Neuronal stem cell (in vitro differentiated cells): ENCODE measurements at places on chromosomes 3 and 15.

GRCh38 chr15:52524223-52525136 is 4.2 kb downstream of the MYO5A start:
- no peak for DNase-seq

DNA sequence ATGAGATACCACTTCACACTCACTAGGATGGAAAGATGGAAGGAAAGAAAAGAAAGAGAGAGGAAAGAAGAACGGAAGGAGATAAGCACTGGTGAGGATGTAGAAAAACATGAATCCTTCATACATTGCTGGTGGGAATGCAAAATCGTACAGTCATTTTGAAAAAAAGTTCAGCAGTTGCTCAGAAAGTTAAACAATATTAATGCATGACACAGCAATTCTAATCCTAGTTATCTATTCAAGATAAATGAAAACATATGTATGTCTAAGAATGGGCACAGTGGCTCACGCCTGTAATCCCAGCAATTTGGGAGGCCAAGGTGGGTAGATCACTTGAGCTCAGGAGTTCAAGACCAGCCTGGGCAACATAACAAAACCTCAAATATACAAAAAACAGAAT is 59.1 kb downstream of the SENP7 start:
- no peak for DNase-seq

DNA sequence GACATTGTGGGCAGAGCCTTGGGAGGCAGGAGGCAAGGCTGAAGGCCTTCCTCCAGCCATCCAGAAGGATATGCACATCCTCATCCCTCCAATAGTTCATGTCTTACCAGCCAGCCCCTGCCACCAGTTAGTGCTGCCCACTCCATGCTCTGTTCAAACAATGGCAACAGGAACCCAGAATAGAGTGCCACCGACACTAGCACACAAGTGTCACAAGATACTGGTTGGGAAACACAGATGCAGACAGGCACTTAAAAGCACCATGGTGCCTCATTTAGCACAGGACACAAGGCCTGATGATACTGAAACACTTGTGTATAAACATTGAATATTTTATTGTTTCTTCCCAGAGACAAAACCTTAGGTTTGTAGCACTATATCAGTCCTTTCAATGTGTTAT is 56.5 kb upstream of the MYO5C start:
- DNase-seq, result no peak

DNA sequence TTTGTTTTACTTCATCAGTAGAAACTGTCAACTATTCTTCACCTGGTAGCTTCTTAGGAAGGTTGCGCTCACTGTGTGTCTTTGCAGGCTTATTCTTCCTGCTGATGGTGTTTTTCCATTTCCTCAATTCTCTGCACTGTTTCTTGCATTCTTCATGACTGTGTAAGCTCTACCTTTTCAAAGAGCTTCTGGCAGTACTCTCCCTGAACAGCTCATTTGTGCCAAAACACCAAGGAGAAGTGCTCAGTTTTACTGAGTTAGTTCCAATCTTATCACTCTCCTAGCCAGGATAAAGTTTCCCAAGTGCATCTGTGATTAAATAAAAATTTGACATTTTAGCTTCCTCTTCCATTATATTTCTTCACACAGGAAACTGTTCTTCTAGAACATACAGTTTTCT is 339.8 kb downstream of the EPHA3 start:
- DNase-seq, result no peak

DNA sequence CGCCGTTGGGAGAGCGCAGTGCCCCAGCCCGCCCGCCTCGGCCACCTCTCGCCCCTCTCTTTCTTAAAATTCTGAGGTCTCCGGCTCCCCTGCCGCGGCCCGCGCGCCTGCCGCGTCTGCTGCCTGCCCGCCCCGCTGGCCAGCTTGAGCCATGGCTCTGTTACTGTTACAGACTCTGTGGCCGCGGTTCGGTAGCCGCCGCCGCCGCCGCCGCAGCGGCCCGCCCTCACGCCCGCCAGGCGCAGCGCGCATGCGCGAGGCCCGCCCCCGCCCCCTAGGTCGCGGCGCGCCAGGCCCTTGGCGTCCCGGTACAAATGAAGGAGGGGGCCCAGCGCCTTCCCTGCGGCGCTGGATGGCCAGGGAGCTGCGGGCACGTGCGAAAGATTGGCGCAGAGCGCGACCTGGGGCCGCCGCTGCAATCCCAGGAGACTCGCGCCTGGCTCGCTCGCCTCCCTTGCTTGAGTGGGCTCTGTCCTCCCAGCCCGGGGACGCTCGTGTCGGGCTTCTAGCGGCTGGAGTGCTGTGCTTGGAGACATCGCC is at the start of gene ONECUT1:
Gene ONECUT1, minus strand, starts transcription at position 168 of the 540 bp plus-strand sequence. CDS start 452 bp downstream, outside the sequence.
- peak; percentile 79 for DNase-seq

DNA sequence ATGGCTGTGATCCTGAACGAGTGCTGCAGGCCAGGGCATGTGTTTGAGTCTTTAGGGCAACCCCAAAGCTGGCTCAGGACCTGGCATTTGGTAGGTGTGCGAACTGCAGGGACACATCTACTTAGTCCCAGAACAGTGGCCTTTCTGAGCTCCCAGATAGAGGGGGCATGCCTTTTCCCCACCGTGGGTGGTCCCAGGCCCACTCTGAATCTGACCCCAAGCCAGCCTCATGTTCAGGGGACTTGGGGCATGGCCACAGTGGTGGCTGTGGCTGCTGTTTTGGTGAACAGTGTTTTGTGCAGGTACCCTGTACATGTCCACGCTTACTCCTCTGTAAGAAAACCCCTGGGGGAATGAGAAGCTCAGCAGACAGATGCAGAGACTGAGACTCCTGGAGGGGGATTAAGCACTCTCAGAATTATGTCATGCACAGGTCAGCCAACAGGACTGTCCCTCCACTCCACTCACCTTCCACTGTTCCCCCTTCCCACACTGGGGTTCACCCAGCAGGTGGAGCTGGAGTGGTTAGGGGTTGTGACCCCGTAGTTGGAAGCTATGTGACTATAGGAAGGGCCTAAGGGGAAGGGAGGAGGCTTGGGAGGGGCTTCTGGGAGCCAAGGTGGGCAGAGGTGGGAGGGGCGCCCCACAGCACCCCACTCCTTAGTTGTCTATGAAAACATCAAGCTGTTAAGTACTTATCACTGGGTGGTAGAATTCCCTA is 16.4 kb downstream of the ESYT3 start:
- no peak for DNase-seq

DNA sequence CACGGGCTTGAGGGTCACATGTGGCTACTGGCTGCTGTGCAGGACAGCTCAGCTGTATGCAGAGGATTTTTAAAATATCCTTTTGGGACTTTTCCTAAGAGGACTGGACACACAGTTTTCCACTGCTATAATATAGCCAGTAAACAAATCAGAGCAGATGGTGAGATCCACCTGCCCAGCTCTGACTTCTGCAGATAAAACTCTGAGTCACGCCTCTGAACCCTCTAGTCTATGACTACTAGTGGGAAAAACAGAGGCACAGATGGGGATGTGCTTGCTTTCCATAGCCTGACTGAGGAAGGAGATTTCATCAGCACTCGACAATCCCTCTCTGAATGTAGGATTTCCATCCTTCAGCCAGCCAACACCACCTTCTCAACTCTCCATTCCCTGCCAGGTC is 45.1 kb downstream of the COLQ start:
- DNase-seq, result no peak

GRCh38 chr15:36278219-36278618 is 301.2 kb upstream of the CDIN1 start:
- no peak for DNase-seq

DNA sequence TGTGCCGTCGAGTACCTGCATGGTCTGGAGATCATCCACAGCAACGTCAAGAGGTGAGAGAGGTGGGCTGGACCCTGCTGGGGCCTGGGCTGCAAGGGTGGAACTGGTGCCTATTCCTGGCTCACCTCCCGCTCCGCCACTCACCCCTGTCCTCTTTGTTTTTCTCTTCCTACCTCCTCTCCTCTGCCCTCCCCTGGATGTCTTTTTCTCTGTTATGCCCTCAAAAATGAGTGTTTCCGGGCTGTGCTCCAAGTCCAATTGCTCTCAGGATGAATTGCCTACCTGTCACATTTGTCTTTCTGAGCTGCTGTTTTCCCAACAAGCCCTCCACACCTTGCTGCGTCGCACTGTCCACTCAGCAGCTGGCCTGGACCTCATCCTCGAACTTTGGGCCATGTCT is 28.5 kb upstream of the TATDN2 start:
- DNase-seq, result no peak

GRCh38 chr3:172582712-172583111 is 59.5 kb upstream of the TNFSF10 start:
- no peak for DNase-seq

DNA sequence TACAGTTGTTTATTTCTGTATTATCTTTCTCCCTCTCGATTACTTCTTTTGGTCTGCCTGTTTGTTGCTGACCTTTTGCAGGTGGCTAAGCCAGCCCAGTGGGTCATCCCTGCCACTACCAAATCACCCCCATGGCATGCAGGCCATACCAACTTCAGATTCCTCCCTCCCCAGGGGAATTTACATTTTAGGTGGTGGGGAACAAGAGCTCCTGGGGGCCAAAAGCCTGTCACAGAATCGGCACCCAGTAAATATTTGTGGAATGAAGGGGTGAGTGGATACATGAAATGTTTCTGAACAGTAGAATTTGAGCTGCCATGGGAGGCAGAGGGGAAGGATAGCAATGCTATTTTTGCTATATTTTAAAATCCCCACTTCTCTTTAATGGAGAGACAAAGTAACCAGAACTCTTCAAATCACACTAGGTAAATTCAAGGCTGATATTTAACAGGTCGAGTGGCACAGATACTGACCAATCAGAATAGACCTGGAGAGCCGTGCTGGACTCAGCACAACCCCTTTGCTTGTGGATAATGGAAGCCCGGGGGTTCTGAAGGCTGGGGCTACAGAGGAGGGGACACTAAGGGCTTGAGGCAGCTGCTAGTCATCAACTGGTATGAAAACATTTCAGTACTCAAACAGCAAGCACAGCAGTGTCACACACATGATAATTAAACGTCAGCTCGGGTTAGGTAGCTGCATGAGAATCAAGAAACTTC is 54.3 kb upstream of the SMAD3 start:
- no peak for DNase-seq

GRCh38 chr3:170154569-170155143 is 26.9 kb downstream of the PHC3 start:
- DNase-seq, result no peak

DNA sequence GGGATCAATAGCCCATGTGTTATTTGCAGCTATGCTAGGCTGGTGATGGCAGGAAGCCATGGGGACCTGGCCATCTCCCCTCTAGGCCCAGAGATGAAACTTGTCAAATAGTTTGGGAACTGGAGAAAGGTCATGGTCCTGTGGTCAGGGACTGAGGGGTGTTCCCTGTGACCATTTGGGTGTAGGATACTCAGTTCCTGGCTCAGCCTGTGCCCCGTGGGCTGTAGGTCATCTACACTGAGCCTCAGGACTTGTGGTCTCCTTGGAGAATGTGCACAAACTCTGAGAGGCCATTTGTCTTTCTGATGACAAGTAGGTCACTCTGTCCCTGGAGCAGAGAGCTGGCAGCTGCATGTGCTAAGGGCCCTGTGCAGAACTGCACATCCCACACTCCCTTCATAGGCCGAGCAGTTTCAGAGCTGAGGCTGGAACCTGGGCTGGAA is 17.5 kb downstream of the GASK1A start:
- no peak for DNase-seq

DNA sequence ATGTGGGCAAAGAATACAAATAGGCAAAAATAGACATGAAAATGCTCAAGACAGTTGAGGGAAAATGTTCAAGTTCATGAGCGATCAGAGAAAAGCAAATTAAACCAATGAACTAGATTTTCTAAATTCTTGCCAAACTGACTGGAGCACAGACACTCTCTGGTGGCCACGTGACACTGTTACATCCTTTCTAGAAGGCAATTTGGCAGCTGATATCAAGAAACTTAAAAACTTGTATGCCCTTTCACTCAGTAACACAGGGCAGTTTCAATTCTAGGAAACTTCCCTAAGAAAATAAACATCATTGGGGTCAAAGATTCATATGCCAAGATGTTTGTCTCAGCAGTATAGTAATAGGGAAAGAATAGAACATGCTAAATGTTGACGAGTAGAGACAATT is 52.2 kb downstream of the ABHD5 start:
- DNase-seq, result no peak

GRCh38 chr3:144033240-144033589 is 61.6 kb downstream of the DIPK2A start:
- no peak for DNase-seq

- no peak for DNase-seq
These were observed 60.8 kb upstream of the GALNT15 start for GRCh38 chr3:16113704-16114103.

DNA sequence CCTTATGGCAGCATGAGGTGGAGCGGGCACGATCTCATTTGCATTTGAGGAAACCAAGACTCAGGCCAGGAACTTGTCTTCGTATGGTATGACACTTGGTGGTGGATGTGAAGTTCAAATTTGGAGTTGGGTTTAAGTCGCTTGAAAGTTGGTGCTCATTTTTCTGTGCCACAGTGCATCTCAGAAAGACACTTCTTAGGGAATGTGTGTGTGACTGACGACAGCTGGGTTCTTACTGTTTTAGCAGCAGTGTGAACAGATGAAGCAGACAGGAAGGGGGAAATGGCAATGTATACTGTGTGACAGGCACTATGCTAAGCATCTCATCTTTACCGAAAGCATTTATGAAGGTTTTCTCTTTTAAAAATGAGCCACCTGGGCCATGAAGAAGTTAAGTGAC is 75.4 kb downstream of the SEC22A start:
- DNase-seq, result no peak

GRCh38 chr3:191352014-191352413 is 21.7 kb upstream of the UTS2B start:
- no peak for DNase-seq

DNA sequence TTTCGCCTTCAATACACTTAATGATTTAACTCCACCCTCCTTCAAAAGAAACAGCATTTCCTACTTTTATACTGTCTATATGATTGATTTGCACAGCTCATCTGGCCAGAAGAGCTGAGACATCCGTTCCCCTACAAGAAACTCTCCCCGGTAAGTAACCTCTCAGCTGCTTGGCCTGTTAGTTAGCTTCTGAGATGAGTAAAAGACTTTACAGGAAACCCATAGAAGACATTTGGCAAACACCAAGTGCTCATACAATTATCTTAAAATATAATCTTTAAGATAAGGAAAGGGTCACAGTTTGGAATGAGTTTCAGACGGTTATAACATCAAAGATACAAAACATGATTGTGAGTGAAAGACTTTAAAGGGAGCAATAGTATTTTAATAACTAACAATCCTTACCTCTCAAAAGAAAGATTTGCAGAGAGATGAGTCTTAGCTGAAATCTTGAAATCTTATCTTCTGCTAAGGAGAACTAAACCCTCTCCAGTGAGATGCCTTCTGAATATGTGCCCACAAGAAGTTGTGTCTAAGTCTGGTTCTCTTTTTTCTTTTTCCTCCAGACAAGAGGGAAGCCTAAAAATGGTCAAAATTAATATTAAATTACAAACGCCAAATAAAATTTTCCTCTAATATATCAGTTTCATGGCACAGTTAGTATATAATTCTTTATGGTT is at the start of gene CCR5:
Gene CCR5, plus strand, starts transcription at position 108 of the 680 bp plus-strand sequence. CDS start 1,957 bp downstream, outside the sequence.
- no peak for DNase-seq

- DNase-seq, result no peak
These were observed 194.5 kb downstream of the EFHB start for GRCh38 chr3:19739504-19739903.

- DNase-seq, result no peak
These were observed 4.7 kb upstream of the CALML4 start for GRCh38 chr15:68209735-68210408.
